Effector memory CD4-positive, alpha-beta T cell (primary cell): ENCODE measurements at places on chromosomes 16 and 17.

DNA sequence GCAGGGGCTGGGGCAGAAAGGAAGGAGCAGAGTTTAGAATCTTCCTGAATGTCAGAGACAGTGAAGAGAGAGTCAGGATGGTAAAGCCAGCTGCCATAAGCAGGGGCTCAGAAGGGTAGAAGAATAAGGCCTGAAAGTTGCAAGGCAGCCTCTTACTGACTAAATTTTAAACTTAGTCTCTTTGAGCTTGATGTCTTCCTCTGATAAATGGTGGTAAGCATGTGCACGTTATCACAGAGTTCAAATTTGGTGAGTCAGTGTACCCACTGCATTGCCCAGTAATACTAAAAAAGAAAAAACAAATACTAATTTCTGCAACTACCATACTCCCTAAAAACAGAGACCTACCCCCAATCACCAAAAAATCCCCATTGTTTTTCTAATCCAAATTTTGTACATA is 45.2 kb downstream of the SIAH1 start:
- DNase-seq, result no peak

GRCh38 chr16:68900009-68900408 is 56.7 kb downstream of the TANGO6 start:
- no peak for DNase-seq

DNA sequence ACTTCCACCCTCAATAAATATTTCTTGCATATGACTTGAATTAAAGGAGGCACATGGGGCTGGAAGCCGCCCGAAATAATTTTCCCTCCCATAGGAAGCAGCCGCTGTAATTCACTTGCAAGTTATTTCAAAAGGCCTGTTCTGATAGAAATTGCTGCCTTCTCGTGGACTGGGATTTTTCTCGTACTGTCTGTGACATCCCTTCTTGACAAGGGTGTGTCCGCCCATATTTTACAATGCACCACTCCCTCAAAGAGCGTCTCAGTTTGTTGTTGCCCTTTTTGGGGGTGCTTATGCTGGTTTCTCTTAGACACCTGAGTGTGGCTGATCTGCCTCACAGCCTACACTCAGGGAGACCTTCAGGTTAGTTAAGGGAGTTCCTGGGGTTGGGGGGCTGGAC is 160.0 kb downstream of the MSI2 start:
- no peak for DNase-seq

DNA sequence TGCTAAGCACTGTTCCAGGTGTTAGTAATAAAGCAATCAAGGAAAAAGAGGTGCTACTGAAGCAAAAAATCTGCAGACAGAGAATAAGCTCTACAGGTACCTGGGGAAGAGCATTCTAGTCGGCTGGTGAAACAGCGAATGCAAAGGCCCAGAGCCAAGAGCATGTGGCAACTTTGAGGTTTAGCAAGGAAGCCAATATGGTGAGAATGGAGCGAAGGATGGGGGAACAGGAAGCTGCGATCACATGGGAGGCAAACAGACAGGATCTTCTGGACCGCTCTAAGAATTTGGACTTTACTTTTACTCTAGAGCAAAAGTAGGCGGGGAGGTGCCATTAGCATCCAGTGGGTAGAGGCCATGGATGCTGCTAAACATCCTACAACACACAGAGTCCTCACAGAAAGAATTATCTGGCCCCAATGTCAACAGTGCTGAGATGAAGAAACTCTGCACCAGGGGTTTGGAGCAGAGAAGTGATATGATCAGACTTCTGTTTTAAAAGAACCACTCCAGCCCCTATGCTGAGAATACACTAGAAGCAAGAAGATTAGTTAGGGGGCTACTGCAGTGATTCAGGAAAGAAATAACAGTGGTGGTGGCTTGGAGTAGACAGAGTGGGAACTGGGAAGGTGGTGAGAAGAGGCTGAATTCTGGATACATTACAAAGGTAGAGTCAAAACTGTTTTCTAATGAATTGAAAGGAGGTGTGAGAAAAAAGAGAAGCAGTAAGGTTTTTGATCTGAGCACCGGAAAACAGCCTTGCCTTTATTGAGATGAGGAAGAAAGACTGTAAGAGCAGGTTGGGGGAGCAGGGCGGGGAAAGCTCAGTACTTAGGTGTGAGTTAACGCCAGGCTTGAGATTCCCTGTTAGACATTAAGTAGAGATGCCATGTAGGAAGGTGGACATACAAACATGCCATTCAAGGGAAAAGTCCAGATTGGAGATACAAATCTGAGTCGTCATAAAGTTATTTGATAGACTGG is 11.0 kb downstream of the EFTUD2 start:
- DNase-seq, result no peak

- DNase-seq, result no peak
Observed at GRCh38 chr17:13047011-13047606, 29.3 kb upstream of the ELAC2 start.

- no peak for DNase-seq
Observed at GRCh38 chr16:26457095-26457494, 609.6 kb upstream of the C16orf82 start.

DNA sequence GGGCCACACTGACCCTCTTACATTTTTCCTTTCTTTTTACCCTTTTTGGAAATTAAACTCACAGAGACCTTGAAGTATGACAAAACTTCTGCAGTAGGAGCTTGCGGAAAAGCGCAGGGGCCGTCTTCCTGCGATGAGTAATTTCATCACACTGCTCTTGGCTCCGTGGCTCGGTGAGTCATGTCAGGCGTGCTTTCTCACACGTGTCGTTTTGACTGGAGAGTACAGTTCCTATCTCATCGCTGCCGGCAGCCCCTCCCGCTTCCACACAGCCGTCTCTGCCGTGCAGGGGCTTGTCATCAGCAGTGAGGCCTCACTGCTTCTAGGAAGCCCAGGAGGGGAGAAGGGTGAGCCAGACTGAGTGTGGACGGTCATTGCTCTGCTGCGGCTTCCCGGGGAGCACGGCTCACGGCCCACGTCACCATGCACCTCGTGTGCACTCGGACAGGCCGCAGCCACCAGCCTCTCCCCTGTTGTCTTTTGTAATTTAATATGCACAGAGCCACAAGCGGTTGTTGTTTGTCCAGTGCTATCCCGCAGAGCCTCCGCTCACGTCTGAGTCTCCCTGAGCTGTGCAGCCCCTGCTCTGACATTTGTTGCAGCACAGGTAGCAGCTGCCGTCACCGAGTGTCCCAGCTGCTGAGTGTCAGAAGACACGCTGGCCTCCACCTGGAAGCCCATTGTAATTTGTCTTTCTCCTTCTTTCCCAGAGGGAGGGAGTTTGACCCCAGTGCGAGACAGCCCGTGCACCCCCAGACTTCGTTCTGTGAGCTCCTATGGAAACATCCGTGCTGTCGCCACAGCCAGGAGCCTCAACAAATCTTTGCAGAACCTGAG is 99.4 kb upstream of the CHMP6 start:
- peak; percentile 80 for DNase-seq

GRCh38 chr16:86297866-86298757 is 212.2 kb upstream of the FOXF1 start:
- no peak for DNase-seq

- no peak for DNase-seq
Observed at GRCh38 chr16:86824751-86825296, 246.5 kb downstream of the FOXL1 start.

DNA sequence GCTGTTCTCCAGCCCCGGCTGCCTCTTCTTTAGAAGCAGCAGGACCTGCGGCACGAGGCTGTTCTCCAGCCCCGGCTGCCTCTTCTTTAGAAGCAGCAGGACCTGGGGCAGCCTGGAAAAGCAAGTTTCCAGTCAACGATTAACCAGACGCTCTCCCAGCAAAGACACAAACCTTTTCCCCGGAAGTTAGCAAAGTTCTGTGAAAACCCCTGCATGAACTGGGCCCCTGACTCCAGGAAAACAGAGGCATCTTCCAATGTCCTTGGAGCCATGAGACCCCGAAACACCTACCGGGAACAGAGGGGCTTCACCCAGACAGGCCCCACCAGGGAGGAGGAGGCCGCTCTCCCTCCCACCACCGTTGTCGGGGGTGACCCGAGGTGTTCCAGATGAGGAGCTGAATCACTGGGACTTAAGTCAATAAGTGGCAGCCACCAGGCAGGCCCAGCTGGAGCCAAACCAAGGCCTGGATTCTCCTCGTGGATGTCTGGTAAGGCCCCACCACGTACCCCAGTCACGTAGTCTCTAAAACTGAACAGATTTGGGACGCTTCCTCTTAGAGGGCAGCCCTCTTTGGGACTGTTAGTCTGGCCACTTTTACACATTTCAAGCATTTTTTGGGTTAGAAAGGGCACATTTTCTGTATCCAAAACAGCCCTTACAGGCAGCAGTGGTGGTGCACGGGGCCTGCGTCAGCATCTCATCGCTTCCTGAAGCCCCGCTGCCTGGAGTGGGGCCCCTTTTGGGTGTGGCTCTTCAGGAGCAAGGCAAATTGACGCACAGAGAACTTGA is at the start of gene RPH3AL:
TSS of gene RPH3AL (minus strand) at position 387 of the 792 bp plus-strand sequence. CDS start 25,264 bp downstream, outside the sequence.
- DNase-seq, result no peak
